ENCODE measurements at places on chromosomes 1 and 21. TPM values are rescaled to one million over a fixed set of nuclear protein-coding genes. Genes with fewer than 3 reads are reported as not detected.

DNA sequence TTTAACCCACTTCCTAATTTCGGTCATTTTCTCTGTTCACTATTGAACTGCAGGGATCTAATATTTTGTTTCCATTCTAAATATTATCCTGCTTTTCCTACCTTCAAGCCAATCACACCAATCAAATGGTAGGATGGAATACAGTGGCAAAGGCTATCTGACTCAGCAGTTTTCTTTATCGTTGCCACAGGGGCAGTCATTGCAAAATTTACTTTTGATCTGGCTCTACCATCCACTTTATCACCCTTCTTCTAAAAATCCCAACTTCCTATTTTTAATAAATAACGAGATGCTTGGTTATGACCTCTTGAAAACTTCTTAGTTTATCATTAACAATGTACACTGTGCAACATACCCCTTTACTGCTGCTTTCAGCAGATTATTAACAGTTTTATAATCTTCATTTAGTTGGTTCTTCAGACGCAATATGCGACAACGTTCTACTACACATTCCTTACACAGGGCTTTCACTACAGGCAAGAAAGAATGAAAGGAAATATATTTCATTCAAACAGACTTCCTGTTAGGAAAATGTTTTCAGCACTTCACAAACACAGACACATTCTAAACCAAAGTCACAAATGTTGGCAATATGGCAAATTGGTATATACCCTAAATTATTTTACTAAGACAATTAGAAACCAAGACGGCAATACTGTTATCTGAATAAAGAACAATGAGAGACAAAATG lies 52.3 kb upstream of the RAP1GAP start:
- DNase-seq = no peak

DNA sequence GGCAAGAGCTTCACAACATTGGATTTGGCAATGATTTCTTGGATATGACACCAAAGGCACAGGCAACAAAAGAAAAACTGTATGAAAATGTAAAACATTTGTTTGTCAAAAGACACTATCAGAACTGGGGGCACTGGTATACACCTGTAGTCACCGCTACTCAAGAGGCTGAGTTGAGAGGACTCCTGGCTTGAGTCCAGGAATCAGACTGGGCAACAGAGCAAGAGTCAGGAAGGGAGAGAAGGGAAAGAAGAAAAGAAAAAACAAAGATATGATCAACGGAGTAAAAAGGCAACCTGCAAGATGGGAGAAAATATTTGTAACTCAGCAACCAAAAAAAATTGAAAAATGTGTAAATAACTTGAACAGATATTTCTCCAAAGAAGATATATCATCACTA lies 6.0 kb upstream of the TUT4 start:
- no peak for DNase-seq

DNA sequence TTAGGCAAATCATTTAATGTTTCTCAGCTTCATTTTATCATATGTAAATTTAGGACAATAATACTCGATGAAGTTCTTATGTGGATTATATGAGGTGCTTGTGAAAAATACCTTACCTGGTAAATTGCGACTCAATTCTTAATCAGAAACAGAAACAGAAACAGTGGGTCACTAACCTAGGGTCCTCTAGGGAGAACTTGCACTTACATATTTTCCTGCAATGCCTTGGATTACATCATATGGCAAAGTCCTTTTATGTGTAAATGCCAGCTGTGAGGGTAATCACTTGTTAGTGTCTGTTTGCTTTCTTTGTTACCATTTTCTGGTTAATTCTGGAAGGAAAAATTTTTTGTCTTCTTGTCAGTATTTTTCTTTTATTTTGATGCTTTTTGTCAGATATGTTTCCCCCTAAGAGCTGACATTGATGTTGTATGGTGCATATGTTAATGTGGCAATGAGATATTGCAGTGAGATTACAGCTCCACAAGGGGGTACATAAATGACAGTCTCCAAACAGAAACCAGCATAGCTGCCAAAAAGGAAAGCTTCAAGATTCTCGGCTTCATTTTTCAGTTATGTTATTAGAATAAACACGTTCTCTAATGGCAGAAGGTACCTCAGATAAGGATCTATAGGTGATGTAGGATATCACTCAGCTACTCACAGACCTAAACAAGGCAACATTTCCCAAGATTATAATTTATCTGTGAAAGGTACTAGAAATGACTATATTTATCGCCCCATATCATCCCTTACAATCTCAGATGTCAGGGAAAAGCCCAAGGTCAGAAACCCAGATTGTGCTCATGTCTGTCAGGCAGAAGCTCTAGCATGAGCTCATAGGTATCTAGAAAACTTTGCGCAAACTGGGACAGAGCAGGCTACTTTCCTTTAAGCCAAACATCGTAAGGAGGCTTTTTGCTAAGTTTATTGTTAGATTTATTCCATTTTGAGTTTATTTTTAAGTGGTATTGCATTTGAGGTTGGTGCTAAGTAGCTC lies 119.9 kb downstream of the FASLG start:
- DNase-seq = peak; percentile 12

- DNase-seq = no peak
Observed at GRCh38 chr1:197486946-197487345, 218.9 kb downstream of the CRB1 start.

DNA sequence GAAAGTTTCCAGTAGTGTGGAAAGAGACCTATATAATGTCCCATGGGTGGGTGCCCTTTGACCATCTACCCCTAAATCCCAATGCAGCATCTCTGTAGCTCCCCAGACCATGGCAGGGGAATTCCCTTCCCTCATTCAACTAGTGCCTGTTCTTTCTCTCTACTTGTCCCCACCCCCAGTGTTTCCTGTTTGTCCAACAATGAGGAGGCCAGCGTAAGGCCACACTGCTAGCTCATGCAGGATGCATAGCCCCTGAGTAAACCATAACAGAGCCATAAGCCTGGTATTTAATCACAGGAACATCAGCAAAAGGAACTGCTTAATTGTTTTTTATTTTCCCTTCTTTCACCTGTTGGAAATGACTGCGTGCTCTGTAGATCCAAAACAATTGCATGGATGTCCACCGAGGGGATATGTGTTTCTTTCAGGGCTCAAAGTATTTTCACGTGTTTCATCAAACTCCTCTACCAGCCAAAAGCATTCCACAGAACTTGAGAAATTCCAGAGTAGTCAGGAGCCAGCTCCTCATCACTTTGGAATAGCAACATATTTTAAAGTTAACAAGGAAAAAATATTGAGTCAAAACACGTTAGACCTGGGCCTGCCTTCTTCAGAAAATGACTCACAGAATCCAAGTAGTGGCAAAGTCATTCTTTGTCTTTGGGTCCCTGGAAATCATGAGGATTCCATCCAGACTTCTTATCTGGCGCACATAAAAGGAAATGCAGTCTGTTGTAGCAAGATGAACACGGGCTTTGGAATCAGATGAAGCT lies 162.5 kb upstream of the SGIP1 start:
- DNase-seq = no peak

- DNase-seq = no peak
Observed at GRCh38 chr1:193569096-193569982, 382.9 kb upstream of the B3GALT2 start.

DNA sequence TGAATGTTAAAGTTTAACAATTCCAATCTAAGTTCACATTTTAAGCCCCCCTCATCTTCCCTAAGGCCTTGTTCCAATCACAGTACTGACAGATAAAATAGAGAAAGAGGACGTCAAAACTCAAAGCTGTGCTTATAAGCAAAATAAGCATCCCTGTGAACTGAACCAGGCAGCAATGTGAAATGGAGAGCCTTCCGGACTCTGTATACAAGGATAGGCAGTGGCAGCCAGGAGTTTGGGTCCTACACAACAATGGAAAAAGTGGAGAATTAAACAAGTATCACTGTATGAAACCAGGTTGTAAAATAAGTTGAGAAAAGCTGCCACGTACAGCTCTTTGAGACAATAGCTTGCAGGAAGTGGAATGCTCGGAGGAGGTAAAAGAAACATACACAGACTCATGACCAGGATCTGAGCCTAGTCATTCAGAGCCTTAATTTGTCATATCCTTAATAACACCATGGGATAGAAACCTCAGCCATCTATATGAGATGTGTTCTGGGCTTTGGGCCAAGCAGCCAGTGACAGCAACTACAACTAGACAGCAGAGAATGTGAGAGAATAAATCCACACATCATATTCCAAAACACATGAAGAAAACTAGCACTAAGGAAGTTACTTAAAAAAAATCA lies 55.2 kb upstream of the PALMD start:
- DNase-seq = no peak

DNA sequence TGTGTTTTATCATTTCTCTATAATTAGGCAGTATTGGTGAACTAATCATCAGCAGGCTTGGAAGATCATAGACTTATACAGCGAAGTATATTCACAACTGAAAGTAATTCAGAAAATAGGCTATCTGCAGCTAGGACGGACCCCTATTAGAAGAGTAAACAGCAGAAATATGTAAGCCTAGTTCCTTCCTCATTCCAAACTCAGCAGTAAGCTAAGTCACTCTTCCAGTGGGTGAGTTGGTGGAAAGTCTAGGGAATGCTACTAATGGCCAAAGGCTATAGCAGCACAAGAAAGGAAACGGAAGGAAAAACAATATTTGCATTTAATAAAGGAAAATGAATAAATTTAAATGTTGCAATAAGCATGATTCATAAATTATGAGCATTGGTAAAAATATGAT lies 918.1 kb upstream of the TMPRSS15 start:
- DNase-seq = no peak

- DNase-seq = no peak
Observed at GRCh38 chr1:187516874-187517273, 688.1 kb downstream of the PLA2G4A start.

DNA sequence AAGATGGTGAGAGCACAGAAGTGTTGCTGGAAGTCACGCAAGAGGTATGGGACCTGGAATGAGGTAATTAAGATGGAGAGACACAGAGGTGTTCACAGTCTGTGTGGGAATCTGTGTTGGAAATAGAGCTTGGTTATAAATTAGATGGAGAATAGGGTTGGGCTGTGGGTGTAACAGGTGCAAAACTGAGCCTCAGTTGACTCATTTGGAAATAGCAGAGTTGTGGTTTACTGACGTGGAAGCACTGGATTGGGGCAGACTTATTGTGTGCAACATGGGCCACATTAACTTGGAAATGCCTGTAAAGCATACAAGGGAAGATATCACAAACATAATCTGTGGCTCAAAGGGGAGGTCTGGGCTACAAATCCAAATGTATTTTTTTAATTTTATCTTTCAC lies 13.0 kb downstream of the CAMSAP2 start:
- DNase-seq = no peak

CCDC27 gene
- not detected for total RNA-seq

NCAM2 gene
- total RNA-seq = 14.0 TPM

MPL gene
- not detected for total RNA-seq

- DNase-seq = no peak
Observed at GRCh38 chr1:156859523-156860112, 701 bp upstream of the INSRR start.

GPR25 gene
- not detected for total RNA-seq

GRCh38 chr21:17688912-17689874 lies 76.5 kb upstream of the BTG3 start:
- DNase-seq = no peak

DNA sequence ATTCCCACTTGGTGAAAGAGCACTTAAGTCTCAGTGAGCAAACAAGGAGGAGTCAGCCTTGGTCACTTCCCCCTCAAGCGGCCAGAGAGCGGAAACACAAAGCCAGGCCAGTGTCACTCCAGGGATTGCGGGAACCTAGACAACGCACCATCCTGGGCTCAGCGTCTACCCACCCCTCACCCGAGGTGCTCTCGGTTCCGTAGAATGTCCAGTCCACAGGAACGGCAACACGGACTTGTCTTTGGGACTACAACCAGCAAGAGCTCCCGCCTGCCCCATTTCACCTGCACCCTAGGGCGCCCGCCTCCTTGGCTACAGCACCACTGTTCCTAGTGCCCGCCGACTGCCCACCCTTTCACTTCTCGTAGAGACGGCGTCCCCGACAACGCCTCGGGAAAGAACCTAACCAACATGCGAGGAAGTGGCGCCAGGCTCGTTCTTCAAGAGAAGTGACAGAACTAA lies 509 bp downstream of the GDAP2 start:
- DNase-seq = peak; percentile 40

GRCh38 chr1:53450225-53450624 lies 9.0 kb upstream of the DMRTB1 start:
- no peak for DNase-seq

GRCh38 chr21:41819236-41819855 lies 52.5 kb upstream of the RIPK4 start:
- no peak for DNase-seq

GRCh38 chr1:105137543-105138457 lies 1388.1 kb downstream of the AMY1C start:
- peak; percentile 29 for DNase-seq

Measured in NCI-H460 (cell line).